ENCODE measurements at places on chromosomes 2 and 18.

GRCh38 chr2:223467196-223467595 is 135.0 kb downstream of the SCG2 start:
- no peak for DNase-seq

- no peak for DNase-seq
These were observed 74.0 kb downstream of the SLC66A2 start for GRCh38 chr18:79877163-79878091.

DNA sequence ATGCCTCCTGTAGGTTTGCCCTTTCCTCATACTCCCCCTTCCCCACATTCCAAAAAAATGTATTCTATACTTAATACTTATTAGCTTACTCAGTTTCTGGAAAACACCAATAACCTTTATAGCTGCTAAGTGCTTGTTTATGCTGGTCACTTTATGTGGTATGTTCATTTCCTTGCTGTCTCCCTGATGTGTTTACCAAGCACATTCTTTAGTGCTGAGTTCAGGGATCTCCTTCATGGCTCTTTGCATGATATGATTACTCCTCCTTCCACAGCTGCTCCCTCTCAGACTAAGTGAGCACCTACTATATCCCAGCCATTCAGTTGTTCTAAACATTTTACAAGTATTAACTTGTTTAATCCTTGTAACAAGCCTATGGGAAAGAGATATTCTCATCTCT is 698.3 kb upstream of the FANCL start:
- no peak for DNase-seq

DNA sequence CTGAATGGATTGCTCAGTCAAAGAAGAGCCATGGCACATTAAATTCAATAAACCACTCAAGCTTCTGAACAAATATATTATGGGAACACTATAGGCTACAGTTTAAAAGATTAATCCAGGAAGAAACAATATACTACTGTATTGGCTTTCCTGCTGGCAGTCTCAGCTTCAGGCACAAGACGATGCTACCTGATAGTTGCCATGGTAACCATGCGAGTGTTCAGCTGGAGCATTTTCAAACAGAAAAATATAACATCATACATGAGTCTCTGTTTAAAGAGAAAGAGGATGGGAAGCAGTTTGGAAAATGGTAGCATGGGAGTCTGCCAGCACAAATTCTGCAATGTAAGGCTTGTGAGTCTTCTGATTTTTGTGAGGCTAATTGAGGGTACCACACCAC is 65.9 kb upstream of the CPO start:
- no peak for DNase-seq

- no peak for DNase-seq
These were observed 47.7 kb upstream of the PLB1 start for GRCh38 chr2:28447943-28448792.

DNA sequence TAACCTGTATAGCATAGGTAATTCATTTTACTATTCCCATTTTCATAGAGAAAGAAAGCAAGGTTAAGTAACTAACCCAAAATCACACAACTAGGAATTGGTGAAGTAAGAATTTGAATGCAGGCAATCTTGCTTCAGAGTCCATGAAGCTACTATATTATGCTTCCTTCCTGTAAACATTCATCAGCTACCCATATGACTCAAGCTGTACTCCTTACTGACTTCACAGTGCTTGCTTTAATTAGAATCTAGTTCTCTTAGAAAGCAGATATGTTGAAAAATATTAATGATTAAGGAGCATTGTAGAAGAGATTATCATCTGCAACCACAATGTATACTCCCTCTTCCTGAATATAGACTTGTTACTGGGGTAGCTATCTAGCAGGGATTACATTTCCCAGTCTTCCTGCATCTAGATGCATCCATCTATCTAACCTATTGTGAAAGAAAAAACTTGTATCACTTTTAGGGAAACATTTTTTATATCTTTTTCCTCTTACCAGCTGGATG is 961.6 kb upstream of the CHAC2 start:
- no peak for DNase-seq

GRCh38 chr2:122101319-122101718 is 345.9 kb downstream of the TSN start:
- DNase-seq, result no peak

DNA sequence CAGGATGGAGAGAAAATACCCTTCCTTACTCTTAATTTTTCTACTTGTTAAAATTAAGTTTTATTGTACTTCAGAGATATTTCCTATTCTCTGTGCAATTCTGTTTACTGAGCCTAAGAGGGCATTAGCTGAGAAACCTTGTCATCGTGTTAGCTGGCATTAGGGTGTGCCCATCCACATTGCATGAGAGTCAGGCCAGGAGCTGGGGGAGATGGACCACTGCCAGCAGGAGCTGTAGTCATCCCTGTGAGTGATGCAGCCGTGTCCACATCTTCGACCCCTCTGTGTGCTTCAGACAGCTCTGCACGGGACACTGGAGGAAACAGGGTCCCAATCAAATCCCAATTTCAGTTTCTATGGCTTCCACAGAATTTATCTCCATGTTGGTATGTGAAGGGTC is 34.2 kb downstream of the ABCA12 start:
- DNase-seq, result no peak
